ENCODE measurements at places on chromosomes 12 and 14. TPM values are rescaled to one million over a fixed set of nuclear protein-coding genes. Genes with fewer than 3 reads are reported as not detected.

The RNASE4 gene
- 40.4 TPM for polyA plus RNA-seq

The DACT1 gene
- polyA plus RNA-seq, result 2.1 TPM

The CEBPE gene
- not detected for polyA plus RNA-seq

The SERPINA3 gene
- 786 TPM for polyA plus RNA-seq

The TRMT61A gene
- polyA plus RNA-seq, result 11.9 TPM

The PTHLH gene
- polyA plus RNA-seq, result not detected

The SIRT4 gene
- 8.1 TPM for polyA plus RNA-seq

- DNase-seq, result no peak
These were observed 26.5 kb downstream of the CCDC92 start for GRCh38 chr12:123946152-123946515.

DNA sequence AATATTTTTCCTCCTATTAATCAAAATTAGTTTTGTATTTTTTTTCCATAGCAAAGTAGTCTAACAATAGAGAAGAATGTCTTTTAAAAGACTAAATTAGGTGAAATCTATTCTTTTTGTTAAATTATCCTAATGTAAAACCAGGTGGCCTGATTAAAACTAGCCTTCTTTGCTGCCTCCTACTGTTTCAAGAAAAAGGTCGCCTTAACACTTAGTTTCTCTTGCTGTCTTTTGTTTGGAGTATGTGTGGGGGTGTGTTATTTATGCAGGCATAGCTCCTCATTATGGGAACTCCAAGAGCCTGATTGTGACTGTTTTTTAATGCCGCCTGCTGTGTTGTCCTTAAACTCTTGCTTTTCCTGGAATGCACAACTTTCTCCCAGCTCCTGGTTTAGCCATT lies 855.3 kb downstream of the DIO2 start:
- DNase-seq, result no peak

DNA sequence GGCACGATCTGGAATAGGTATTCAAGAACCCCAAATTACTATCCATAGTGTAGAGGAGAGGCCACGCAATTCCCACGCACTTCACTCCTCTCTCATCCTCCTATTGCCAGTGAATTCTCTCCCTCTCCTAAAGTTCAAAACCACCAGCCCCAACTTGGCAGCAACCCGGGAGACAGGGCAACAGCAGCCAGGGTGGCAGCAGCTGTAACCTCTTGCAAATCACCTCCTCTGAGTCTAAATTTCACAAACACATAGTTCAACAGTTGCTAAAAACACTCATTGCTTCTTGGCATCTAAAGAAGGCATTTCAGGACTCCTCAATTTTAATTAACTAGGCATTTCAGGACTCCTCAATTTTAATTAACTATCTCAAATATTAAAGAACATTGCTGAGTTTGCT lies 37.7 kb upstream of the MANSC4 start:
- DNase-seq, result no peak

DNA sequence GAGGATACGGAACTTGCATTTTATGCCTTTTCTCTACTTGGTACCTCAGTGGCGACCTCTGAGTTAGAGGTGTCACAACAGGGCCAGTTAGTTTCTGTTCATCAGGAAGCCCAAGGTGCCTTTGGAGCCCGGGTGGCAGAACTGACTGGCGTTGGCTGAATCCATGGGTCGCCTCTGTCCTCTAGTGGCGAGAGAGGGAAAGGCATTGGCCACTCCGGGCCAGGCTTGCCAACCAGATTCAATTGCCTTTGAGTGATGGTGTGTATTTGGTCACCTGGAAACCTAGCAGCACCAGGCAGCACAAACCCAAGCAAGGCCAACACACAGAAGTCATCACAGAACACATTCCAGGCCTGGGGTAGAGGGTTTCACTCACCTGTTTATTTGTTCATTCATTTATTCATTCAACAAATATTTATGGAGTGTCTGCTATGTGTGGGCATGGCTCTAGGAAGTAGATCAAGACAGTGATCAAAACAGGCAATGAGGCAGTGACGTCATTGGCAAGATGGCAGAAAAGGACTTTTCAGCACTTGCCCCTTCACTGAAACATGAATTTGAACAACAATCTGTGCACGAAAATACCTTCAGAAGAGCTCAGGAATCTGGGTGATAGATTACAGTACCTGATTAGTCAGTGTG lies 40.5 kb upstream of the KCNA5 start:
- DNase-seq, result peak; percentile 80

GRCh38 chr12:69996241-69996640 lies 171.2 kb downstream of the MYRFL start:
- DNase-seq, result no peak

DNA sequence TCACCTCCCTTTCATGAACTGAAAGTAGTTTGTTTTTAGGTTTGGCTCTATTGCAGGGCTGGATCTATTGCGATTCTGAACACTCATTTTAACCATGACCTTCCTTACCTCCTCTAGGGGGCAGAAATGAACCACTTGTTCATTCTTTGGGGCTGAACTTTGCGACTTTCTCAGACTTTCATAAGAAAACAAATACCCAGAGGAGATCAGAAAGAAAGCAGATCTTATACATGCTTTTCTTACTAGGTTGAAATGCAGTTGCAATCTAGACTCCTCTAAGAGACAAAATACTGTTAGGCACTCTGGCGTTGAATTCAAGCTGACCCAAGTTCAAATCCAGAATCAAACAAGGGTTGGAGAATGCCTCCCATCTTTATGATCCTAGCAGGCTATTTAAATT lies 32.6 kb upstream of the PLEKHG3 start:
- no peak for DNase-seq

GRCh38 chr14:62673014-62673755 lies 372.1 kb downstream of the KCNH5 start:
- DNase-seq, result no peak

DNA sequence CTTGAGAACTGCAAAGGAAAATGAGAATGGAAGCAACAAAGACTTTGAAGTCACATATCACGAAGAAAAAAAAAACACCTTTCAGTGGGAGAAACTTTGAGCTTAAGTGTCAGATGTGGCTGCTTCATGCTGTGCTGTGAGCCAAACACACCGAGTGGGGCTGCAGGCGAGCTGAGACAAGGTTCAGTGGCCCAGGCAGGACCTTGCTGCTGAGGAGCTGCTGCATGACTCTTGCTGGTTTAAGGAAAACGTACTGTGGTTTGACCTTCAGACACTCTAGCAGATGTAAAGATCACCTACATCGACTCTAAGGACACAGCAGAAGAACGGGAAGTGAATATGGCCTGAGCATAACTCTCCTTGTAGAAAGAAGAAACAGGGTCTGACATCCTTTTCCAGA lies 118.1 kb upstream of the OR4E1 start:
- DNase-seq, result no peak

- DNase-seq, result peak; percentile 37
These were observed 116.6 kb upstream of the PLEKHA5 start for GRCh38 chr12:19012965-19013364.

- DNase-seq, result no peak
These were observed 1092.1 kb upstream of the TMEM132C start for GRCh38 chr12:127174881-127175280.

DNA sequence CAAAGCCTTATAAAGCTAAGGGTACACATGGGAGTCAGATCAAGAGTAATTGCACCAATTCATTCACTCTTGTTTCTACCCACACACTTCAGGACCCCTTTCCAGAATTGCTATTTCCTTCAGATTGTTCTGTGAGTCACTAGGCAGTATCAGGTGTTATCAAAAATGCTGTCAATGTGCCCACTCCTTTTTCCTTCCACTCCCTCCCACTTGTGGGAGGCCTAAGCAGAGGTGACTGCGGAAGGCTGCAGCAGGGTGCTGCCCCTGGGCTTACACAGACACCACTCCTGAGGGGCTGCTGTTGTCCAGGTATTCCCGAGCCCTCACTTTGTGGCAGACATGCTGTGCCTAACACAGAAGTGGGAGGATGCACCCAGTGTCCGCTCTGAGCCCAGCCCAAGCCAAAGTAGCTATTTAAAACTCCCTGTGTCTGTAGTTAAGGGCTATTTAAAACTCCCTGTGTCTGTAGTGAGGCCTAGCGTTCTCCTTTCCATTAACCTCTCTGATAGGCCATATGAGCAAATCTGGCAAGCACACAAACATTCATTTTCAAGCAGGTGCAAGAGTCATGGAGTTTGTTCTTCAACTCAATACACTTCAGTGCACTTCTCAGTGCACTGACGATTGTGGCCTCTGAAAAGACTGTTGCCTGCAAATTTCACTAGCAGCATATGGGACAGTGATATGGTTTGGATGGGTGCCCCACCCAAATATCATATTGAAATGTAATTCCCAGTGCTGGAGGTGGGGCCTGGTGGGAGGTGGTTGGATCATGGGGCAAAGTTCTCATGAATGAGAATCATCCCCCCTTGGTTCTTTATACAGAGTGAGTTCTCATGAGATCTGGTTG lies 117.8 kb downstream of the PHLDA1 start:
- DNase-seq, result peak; percentile 55

DNA sequence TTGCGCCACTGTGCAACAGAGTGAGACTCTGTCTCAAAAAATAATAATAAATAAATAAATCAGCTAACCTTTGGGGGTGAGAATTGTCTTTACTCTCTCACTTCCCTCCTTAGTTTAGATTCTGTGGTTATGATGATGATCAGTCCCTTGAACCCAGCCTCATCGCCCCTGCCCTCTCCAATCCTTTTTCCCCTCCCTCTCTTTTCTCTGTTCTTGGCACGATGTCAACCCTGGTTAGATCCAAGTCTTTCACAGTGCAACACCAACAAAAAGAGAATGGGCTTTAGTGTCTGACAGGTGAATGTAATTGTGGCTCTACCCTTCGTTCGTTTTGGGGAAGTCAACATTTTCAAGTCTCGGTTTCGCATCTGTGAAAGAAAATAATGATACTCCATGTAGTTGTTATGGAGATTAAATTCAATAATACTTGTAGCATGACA lies 59.0 kb downstream of the NTN4 start:
- no peak for DNase-seq

DNA sequence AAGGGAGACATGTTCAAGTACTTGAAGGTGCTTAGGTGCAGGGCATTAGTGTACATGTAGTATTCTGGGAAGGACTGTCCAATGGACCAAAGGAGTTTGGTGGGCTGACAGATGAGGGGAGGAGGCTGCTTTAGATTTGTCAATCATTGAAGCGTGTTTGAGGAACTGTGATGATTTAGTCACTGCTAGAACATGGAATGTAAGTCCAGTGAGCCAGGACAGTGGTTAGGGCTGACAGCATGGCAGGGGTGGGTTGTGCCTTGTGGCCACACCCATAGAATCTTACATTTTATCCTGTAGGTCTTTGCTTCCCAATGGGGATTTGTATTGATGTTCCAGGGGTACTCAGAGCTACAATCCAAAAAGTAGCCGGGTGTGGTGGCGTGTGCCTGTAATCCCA lies 24.6 kb downstream of the DIP2B start:
- DNase-seq, result no peak

DNA sequence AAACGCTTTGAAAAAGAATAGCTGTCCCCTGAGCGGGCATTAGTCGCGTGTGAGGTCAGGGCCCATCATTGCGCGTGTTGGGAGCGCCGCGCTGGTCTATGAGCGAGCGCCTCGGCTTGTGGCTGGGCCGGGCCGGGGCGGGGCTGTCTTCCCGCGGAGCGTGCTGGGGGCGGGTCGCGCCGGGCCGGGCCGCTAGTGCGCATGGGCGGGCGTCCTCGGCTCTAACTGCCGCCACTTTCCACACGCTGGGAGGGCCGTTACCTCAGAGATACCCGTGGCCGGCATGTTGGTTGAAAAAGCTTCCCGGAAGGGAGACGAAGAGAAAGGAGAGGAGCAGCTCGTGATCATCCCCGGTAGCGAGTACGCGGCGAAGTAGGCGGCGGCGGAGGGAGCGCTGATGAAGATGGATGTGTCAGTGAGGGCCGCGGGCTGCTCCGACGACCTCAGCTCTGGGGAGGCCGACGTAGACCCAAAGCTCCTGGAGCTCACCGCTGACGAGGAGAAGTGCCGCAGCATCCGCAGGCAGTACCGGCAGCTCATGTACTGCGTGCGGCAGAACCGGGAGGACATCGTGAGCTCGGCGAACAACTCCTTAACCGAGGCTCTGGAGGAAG lies at the start of gene EID3:
Gene EID3, plus strand, starts transcription at position 202 of the 614 bp plus-strand sequence. Its CDS starts 196 bp downstream, at position 398.
- DNase-seq, result peak; percentile 97

DNA sequence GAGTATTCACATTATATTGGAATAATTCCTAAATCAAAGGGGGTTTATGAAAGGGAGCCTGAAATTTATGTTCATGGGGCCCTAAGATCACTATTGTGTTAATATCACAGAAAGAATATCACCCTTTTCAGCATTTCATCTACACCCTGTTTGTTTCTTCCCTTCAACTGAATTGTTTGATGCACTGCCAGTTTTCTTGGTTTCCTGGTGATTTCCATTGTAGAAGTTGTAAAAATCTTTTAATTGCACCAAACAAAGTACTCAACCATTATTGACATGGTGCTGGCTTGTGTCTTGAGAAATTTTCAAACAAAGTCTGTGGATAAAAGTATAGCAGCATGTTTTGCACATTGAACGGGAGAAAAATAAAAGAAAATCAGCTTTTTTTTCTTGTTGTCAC lies 154.8 kb upstream of the PRKD1 start:
- DNase-seq, result no peak

DNA sequence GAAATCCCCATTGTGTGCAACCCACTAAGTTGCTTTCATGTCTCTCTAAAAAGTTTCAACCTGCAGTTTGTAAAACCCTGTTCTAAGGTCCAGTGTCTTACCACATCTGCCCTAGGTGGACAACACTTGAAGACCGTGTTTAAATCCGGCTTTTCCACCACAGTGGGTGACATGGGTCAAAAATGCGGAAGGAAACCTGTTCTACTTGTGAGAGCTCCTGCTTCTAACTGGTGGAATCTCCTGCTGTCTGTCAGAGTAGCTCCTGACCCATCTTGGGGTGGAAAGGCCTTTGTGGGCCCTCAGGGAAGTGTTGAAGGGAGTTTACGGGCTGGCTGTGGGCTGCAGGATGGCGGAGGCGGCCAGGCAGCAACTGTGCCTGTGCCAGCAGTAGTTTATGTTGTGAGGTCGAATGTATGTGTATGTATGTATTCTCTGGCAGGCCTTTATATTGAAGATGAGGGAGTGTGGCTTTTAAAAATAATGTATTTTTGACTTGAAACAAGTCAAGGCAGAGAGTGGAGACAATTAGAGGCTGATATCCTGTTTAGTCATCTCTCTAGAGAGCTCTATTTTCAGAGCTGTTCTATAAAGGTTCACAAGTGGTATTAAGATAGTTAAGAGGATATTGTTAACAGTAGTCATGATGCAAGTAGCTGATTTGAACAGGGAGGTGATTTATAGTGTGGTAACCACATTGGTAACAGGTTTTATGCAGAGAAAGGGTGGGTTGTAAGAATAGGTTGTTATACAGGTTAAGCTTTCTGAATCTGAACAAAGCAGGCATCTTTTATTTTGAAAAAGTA lies 67.0 kb downstream of the PRKCH start:
- no peak for DNase-seq

GRCh38 chr12:24044941-24045703 lies 95.7 kb upstream of the SOX5 start:
- no peak for DNase-seq

DNA sequence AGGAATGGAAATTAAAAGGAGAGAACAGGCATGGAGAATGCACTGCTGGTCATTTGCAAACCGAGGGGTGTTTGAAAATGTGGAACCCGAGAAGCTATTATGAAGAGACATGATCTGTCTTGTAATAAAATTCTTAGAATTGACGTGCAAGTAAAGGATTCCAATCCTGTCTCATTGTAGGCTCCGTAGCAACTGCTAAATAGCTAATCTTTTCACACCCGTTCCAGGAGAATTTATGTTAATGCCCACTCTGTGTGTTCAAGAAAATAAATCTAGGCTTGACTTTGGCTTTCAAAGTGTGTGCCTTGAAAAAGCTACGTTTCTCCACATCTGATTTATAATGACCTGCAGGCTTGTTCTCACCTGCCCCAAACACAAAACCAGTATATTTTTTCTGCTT lies 380.9 kb downstream of the GLT1D1 start:
- DNase-seq, result no peak

- no peak for DNase-seq
These were observed 45.9 kb downstream of the VWF start for GRCh38 chr12:6078398-6079096.

- DNase-seq, result peak; percentile 79
These were observed 1.4 kb downstream of the DUSP6 start for GRCh38 chr12:89350630-89351488.
